ENCODE measurements at places on chromosomes 3 and 15.

GRCh38 chr3:127373441-127374085 is 85.7 kb upstream of the PRR20G start:
- DNase-seq, result no peak

DNA sequence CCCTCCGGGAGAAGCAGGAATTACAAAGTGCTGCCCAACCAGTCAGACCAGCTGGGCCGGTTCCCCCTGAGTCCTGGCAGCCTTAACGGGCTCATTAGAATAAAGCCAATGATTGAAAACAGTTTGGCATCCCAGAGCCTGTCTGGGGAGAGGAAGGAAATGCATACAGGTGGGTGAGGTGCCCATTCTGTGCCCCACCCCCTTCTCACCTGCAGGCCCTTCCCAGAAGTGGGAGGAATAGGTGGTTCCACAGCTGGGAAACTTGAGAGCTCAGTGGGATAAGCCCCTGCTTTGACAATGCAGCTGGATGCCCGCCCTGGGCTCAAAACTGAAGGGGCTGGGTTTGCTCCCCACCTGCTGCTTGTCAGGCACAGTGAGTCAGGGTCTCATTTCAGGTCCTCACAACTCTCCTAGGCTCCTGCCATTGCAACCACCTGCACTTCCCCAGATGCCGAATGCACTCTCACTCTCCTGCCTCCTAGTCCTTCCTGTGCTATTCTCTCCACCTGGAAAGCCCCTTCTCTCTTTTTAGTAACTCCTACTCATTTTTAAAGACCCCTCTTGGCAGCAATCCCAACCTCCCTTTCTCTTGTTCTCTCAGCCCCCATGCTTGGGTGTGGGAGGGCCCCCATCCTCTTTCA is 5.5 kb upstream of the BUB1B start:
- no peak for DNase-seq

DNA sequence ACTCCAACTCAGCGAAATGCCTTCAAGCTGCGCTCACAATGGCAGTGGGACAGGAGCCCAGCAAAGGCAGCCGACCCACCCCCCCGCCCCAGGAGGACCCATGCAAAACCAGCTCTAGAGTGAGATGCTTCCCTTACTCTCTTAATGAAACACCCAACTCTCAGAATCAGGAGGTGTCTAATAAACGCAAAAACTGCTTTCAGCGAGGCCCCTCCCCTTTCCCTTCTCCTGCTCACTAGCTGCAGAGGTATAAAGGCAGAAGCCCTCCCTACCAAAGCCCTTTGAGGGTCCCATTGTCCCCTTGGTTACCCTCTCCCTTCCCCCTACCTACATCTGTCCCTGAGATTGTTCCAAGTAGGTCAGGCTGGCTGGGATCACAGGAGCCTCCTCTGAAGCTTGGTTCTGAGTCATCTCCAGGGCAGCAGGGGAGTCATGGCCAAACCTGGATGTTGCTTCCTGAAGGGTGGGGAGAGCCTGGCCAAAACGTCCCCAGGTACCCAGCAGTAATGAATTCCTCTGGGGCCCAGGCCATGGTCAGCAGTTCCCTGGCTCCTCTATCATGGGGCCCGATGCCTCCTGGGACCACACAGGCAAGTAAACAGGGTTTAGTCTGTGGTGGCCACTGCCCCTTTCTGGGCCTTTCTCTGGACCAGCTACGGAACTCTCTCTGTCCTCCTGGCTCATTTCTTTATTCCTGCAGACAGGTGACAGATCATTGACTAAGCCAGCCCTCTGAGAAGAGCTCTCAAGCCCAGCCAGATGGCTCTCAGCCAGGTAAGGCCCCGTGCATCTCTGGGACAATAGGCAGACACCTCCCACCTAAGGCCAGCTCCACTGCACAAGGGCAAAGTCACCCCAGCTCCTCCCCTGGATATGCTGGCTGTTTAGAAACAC is 8.6 kb downstream of the KLHL25 start:
- DNase-seq, result no peak

- DNase-seq, result no peak
Observed at GRCh38 chr3:29513236-29513635, 232.4 kb downstream of the RBMS3 start.

DNA sequence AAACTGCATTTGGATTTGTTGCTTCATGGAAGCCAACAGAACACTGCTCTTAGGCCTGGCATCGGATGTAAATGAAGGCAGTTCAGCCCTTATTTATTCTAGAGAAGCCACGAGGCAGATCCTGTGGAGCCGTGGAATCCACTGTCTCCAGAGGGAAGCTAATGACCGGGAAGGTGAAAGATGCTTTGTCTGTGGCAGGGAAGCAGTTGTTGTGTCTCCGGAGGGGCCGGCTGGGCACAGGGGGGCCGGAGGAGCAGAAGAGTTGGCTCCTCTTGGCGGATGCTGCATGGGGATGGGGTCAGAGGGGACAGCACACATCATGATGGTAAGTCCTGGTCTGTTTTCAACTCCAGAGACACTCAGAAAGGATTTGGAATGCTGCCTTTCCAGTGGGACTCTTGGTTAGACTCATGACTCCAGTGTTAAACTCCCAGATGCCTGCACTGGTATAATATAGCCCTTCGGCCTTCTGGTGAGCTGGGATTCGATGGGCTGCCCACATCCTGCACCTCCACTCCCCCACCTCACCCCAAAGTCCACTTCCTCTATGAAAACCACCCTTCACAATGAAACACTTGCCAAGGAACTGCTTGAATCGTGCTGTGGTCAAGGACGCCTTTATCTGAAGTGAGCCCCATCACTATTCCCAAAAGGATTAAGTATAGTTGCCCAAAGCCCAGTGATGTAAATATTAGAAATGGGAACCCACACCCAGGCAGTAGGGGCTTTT is 33.6 kb downstream of the TPM1 start:
- no peak for DNase-seq

DNA sequence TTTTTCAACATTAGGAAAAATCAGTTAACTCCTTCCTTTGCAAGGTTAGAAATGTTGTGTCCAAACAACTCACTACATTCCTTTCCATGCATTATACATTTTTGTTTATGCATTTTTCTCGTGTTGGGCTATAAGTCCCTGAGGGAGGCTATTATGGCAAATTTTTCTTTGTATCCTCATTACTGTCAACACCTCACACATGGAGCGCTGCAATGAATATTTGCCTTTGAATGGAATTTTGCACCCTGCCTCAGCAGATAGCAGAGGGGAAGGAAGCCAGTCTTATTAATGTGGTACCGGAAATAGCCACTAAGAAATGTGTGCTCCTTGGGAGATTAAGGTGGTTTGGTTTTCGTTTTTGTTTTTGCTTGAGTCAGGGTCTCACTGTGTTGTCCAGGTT is 134.7 kb downstream of the THSD4 start:
- DNase-seq, result no peak

DNA sequence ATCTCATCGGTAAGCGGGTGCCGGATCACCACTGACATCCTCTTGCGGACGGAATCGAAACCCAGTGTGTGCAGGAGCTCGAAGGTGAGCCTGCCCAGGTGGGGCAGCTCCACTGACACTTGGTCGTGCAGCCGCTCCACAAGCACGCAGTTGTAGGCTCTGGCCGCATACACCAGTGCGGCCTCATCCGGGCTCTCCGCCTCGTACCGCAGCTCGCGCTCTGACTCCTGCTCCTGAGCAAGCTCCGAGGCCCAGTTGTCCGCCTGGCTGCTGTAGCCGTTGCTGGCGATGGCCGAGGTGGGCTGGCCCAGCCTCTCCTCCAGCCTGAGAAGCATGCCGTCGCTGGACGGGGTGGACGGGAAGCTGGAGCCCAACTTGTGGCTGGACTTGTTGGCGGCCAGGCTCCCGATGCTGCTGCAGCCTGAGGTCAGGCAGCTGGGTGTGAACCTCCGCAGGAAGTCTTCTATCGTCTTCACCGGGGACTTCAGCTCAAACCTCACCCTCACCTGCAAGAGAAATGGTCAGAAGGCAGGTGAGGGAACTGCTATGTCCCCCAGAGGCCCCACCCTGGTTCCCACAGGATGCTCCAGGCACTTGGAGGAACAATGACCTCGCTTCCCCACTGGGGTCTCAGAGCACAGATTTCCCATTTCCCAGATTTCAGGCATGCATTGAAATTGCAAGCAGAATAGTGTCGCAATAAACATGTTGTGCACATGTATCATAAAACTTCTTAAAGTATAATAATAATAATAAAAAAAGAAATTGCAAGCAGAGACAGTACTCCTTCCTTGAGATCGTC is 149.2 kb downstream of the ATP10A start:
- no peak for DNase-seq

DNA sequence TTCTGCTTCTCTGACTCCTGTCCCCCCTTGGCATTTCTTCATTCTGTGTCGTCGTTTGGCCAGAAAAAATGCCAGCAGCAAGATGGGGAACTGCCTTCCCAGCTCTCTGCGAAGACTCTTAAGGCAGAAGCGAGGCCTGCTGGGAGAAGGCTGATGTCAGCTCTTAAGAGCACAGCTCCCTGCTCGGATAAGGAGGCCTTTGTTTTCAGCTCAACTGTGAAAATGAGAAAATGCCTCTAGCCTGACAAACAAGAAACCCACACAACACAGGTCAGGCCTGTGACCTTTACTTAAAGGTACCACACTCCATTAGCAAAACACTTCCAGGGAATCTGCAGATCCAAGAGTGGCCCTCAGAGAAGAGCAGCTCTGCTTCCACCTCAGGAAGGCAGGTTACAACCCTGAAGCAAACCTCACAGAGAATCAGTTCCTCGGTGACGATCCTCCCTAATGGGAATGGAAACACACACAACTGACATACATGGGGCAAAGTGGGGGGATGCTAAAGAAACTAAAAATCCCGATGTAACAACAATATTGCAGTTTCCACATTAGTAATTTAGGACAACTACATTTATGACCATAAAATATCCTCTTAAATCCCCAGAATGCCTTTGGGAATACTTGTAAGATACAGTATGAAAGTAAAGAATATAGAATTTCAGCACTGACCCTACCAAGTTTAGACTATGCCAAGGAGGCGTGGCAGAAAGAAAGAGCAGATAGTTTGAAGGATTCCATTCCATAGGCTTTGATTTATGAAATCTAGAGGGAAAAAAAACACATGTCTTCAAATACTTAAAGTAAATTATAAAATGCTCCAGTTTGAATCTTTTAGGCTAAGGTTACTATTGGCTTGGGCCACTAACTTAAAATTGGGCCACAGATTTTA is 52.1 kb downstream of the VGLL4 start:
- no peak for DNase-seq

DNA sequence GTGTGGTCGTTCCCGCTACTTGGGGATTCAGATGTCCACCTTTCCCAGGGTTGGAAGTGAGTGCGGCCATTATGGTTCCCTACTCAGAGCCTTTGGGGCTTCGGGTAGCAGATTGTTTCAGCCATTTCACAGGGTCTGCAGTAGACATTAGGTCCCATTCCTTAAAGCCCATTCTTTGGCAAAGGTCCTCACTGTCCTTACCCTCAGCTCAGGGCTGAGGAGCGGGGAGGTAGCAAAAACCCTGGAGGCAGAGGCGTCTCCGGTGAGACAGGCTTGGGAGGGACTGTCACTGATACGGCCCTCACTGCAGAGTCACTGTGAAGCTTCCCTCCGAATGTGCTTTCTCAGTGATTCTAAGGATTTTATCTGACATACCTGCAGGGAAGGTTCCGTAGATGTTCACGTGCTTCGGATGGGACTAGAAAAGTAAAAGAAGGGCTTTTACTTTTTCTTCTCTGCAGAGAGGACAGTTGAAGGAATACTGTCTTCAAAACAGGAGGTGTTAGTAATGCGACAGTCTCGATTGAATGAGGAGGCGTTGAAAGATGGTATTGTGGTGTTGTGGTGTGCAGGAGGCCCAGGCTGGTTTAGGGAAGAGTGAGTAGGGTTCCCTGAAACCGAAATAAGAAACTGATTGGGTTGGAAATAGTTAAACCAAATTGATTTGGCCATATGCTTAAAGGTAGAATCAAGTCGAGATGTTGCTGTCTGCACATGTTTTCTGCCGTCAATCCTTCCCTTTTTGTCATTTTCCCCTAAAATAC is 630 bp downstream of the ATP6V1A start:
- no peak for DNase-seq

DNA sequence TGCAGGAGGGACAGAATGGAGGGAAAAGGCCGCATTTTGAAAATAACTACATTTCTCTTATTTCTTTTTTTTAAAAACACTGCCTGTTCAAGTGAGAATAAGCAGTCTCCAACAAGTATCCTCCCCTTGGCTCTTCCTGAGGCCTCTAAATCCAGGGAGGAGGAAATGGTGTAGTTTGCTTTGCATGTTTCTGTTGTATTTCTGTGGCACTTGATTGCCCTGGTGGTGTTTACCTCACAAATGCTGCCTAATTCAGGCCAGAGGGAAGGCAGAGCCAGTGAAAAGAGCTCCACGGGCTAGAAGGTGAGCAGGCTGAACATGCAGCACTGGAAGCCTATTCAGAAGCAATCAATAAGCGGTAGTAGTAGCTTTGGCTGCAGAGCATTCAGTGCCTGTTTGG is 149.3 kb upstream of the ATP11B start:
- DNase-seq, result no peak

DNA sequence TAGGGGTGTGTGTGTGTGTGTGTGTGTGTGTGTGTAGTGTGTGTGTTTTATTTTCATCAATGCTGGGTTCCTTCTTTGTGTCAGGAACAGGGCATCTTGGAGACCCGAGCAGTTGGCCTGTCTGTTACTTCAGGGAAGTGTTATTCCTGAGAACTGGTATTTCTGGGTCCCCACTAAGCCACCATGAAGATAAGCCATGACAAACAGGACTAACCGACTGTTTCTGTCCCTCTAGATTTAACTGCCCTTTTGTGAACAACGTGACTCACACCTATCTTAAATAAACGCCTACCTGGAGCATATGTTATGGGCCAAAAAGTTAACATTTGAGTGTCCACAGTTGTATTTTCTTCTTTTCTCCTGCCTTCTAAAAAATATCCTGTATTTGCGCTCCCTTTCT is 19.5 kb downstream of the SIDT1 start:
- DNase-seq, result no peak

DNA sequence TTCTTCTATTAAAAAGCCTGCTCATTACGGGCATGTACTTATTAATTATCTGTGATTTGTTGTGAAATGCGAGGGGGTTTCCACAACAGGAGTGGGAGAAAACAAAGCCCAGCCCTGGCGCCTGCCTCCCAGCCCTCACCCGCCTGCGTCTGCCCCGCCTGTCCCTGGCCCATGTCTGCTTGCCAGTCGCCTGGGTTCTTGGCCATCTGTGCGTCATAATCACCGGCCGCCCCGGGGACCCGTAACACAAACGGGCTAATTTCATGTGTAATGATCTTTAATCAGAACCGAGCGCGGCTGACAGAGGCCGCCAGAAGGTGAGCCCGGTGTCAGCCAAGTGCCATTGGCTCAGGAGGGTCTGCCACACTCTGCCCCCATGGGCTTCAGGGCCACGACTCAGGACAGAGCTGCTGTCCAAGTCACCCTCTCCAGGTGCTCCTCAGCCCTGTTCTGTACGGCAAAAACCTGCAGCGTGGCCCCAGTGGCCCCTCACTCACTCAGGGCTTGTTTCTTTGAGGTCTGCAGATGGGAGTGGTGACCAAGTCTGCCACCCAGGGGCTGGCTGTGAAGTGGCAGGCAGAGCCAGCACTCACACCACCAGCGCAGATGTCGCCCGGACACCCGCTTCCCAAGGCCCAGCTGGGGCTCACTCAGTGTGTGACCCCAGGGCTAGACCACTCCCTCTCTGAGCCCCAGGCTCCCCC is 28.8 kb upstream of the TMEM115 start:
- no peak for DNase-seq

Measured in activated CD8-positive, alpha-beta memory T cell treated with anti-CD3 and anti-CD28 coated beads for 1 hour (primary cell).